ENCODE measurements at places on chromosomes 7 and 10.

DNA sequence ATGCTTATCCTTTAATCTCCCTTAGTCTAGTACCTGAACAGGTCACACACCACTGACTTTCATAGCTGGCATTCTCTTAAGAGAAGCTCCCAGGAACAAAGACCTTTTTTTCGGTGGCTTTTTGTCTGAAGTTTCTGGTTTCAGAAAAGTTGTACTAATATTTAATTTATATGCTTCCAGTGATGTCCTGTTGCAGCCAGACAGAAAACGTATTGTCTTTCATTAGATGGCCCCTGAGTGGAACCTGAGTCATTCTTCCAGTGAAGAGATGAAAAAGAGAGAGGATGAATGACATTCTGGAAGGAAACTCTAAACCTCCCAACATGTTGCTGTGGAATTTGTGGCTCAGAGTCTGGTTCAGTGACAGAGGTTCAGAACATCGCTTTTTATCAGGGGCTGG is 274.8 kb upstream of the TAC1 start:
- DNase-seq: no peak

- DNase-seq: no peak
These were observed 46.3 kb upstream of the RNF216 start for GRCh38 chr7:5827755-5828154.

DNA sequence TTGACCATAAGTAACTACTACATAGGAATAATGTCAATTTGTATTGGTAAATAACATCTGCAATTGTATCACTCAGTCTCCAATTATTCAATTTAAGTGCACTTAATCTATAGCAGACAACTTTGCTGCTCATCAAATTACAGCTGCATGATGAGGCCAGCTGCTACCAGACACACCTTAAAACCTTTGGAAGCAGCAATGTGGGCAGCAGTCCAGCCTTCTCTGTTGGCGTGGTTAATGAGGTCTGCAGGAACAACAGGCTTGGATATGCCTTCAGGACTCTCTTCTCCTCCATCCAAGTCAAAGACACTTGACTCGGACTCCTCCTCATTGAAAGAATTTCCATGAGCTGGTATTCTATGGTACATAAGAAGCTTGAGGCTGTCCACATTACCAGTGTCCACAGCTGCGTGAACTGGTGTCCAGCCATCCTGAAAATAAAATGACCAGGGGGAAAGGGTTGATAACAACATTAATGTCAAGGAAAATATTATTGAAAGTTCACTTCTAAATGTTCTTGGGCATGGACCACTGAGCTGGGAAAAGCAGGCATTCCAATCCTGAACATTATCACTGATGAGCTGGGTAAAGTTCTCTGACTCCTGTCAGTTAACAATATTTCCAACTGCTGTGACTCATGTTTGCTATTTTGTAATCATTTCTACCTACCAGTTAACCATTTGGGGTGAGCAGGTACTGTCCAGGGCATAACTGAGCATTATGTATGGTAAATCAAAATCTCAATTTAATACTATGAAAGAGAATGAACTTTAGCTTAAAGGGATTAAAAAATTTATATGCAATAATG is 95.7 kb downstream of the CTTNBP2 start:
- no peak for DNase-seq

GRCh38 chr10:84213076-84213475 is 12.3 kb downstream of the LRIT2 start:
- no peak for DNase-seq

DNA sequence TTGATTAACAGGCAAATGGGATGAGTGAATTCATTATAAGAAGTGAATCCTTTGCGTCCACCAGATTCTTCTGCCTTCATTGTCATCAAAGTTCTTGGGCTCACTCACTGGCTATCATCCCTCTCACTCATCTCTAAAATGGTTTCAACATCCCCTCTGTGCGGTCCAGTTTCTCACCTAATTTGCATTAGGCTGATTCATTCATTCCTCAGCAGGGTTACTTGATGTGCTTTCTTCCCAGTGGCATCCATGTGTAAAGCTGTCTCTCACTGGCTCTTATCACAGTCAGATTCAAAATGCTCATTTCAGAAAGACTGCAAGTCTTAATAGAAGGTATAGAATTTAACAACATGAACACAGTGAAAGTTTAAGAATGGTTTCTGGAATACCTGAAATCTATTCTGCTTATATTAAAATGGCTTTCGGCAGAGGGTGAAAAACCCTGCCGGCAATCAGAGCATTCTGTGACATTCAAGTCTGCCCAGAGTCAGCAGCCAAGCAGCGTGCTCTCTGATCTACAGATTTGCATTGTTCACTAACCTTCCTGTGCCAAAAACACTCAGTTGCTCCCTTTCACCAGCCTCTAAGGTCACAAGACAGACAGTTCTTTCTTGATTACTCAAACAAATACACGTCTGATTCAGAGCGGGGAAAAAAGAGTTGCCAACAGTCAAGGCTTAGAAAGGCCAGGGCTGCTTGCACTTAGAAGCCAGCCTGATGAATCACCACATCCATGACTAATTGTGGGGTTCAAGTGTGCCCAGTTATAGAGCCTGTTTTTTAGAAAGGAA is 106.7 kb downstream of the TES start:
- no peak for DNase-seq

DNA sequence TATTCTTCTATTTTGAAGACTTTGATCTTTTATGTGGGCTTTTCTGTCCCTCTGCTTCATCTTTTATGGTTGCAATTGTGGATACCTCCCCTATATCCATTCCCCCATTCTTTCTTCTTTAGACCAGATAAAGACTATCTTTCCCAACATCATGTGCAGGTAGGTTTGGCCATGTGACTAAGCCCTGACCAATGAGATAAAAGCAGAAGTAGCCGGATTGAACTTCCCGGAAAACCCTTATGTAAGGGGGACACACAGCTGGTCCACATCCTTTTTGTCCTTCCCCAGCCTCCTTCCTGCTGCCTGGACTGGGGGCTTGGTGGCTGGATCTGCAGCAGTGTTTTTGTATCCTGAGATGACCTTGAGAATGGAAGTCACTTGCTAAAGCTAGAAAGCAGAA is 33.5 kb upstream of the EXOC6 start:
- DNase-seq: no peak

DNA sequence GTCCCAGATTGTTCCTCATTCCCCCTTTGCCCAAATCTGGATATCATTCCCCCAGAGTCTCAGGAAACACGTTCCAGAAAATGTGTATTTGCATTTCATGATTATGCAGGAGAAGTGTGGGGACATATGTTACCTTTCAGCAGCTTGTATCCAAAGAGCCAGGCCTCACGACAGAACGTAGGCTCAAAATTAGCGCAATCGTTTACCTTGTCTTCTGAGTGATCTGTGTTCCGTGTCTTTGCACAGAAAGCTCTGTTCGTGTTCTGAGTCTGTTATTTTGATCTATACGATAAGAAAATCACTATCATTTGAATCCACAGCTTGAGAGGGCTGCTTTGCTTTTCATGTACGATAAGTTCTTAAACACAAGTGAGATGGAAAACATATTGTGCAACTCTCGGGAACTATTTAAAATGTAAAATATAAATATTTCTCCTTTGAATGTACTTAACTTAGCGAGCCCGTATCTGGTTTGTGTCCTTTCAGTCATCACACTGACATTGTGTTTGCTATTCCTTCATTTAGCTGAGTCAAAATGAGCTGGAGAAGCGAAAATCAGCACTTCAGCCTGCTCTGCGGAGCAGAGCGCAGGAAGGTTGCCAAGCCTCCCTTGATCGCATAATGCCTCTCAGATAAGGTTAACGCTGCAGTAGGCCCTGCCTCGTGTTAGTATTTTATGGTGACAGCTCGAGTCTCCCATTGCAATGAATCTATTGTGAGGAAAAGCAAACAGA is 80.2 kb upstream of the CACNB2 start:
- DNase-seq: no peak

DNA sequence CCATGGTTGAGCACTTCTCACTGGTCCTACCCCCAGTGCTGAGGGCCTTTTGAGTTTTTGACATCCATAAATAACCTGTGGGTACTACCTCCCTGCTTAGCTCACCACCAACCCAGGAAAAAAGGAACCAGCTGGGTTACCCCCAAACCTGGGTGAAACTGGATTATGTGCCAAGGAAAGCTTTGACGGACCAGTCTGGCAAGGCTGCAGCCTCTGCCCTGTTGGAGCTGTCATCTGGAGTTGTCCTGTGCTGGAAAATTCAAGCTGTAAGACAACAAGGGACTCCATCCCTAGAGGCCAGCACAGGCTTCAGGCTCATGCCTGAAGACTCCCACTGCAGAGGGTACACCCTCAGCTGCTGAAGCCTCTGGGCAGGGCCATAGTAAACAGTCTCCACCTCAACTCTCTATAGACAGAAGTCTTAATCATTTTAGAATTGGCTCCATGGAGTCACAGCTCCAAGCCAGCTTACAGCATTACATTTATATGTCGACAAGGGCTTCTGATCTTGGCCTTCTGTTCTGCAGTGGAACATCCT is 115.5 kb upstream of the AFAP1L2 start:
- no peak for DNase-seq

DNA sequence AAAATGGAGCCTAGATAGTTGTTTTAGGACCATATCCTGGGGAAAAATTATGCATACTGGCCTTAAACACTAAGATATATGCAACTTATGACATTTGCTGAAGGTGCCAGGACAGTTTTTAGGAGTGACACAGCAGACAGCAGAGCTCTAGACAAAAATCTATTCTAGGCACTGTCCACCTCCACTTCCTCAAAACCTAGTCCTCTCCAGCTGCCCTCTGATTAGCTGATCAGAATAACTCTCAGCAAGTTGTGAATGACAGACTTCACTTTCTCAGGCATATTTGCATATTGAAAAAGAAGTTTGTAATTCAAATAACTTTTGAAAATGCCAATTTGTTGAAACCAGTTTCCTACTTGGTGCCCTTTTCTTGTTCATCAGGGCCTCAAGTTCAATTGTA is 152.3 kb upstream of the STEAP4 start:
- no peak for DNase-seq

DNA sequence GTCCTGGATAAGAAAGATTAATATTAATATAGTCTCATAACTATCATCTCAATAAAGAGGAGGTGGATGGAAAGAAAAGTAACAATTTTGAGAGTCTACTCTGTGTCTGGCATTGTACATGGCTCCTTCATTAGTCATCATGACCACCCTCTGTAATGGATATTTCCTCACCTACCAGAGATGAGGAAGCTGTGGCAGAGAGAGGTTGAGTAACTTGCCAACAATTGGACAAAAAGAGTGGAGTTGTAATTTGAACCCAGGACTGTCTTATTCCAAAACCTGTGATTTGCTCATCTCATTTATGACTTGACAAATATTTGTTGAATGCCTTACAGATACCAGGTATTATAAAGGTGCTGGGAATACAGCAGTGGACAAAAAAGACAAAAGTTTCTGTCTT is 2.1 kb upstream of the IDE start:
- no peak for DNase-seq

All from central memory CD8-positive, alpha-beta T cell (primary cell).